ENCODE measurements at places on chromosomes 11 and 22. TPM values are rescaled to one million over a fixed set of nuclear protein-coding genes. Genes with fewer than 3 reads are reported as not detected.

GRCh38 chr11:35287344-35287890 is 131.9 kb downstream of the SLC1A2 start:
- DNase-seq: no peak

GRCh38 chr22:19082793-19083192 is 39.4 kb downstream of the DGCR2 start:
- DNase-seq: no peak

- DNase-seq: no peak
Measured at GRCh38 chr22:22159384-22159783, 85.2 kb upstream of the VPREB1 start.

GRCh38 chr11:11267312-11267711 is 85.7 kb downstream of the CSNK2A3 start:
- DNase-seq: no peak

- no peak for DNase-seq
Measured at GRCh38 chr22:48037618-48038017, 1275.2 kb downstream of the TBC1D22A start.

GRCh38 chr11:16098526-16099205 is 257.7 kb downstream of the SOX6 start:
- DNase-seq: no peak

- no peak for DNase-seq
Measured at GRCh38 chr11:35515224-35515623, 10.2 kb downstream of the PAMR1 start.

DNA sequence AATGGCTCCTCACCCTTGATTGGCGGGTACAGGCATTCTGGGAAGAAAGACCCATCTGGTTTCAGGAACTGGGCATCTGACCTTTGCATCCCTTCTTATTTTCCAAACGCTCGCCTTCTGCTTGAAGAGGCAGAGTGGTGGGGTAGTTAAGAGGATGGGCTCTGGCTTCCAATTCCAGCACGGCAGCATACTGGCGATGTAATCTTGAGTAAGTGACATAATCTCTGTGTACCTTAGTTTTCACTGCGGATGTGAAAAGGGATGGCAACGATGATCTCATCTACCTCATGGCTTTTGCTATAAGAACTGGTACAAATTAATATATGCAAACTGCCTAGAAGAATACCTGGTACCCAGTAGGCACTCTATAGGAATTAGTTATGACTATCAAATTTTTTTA is 10.0 kb upstream of the TIMP3 start:
- no peak for DNase-seq

GRCh38 chr11:73218106-73218829 is at the start of gene P2RY2:
Gene P2RY2 (plus strand): TSS chr11:73218281. CDS start chr11:73234160, 15,879 bp downstream.
- DNase-seq: peak; percentile 28

- no peak for DNase-seq
Measured at GRCh38 chr22:48949375-48950149, 878.1 kb downstream of the BRD1 start.

DNA sequence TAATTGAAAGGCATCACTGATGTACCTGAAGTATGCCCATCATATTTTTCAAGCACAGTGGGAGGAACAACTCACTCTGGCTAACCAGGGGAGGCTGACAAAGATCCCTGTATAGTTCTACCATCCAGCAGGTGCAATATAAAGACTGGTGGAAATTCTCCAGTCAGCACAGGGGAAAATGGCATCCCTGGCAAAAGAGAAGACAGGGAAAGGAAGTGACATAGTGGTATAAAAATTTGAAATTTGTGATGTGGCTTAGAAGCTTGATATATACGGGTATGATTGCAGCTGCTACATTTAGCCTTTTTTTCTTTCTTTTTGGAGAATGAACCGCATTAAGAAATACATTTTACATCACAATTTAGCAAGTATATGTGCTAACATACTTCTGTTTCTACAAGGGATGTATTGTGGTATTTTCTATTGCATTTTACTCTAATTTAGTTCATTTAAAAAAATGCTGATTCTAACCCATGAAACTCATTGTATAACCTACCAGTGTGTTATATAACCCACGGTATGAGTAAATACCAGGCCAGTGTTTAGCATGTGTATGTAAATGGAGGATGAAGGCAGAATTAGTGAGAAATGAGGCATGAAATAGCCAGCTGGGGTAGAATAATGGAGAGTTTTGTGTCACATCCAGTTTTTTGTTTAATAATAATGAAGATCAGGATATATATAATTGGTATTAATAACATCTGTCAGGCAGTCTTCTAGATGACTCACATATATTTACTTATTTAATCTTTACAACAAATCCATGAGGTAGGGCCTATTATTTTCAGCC is 186.1 kb downstream of the ARHGAP42 start:
- no peak for DNase-seq

- DNase-seq: no peak
Measured at GRCh38 chr11:56273854-56274253, at the start of gene OR5T1. Gene OR5T1 (plus strand): TSS chr11:56274154. CDS start chr11:56275639, 1,485 bp downstream.

DNA sequence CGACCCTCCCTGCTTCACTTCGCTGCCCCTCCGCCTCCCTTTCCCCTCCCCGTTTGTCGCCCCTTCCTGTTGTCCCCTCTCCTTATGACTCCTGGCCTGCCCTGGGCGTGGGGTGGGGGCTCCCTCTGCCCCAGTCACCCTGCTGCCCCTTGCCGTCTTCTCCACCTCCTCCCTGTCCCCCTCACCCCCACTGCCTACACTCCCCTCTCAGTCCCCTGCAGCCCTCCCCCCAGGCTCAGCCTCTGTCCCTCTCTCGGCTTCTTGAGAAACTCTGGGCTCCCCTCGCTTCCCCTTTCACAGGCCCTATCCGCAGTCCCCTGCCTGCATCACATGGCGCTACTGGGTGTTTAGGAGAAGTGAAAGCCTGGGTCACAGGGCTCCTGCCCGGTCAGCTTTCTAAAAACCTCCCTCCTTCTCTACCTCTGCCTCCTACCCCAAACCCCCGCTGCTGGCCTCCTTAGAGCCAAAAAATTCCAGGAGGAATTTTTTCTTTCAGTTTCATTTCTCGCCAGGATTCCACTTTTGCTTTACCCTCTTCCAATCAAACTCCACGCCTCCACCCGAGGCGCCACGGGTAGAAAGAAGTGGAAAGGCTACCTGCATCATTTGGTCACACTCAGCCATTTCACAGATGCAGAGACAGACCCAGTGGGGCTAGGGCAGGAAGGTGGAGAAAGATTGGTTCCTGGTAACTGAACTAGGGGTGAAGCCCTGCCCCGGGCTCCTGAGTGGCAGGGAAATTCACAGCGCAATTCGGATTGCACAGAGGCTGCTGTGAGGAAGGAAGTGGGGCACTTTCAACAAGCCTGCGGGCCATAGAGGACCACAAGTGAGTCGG is at the start of gene SLC15A3:
Gene SLC15A3, minus strand, starts transcription at position 273 of the 838 bp plus-strand sequence. CDS start 625 bp downstream, outside the sequence.
- DNase-seq: no peak

- no peak for DNase-seq
Measured at GRCh38 chr11:44598831-44599230, 33.4 kb downstream of the CD82 start.

GRCh38 chr22:40043081-40043480 is 48.3 kb downstream of the FAM83F start:
- no peak for DNase-seq

- peak; percentile 32 for DNase-seq
Measured at GRCh38 chr22:30605449-30606110, 1.4 kb upstream of the TCN2 start.

DNA sequence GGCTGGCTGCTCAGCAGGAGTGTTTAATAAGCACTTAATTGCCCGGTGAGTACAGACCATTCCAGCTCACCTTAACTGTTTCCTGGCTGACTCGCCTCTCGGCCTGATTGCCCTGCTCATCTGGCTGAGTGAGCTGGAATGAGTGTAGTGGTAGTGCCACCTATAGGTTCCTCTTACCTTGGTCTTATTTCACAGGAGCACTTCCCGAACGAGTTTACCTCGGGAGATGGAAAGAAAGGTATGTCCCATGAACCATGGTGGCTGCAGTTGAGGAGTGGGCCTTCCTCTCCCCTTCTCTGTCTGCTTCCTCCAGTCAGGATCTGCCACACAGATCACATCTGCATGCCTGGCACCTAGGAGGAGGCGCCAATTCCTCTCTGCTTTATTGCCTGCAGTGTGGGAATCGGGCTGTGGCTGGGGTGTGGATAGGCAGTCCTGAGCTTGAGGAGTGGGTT is 26.7 kb downstream of the UPB1 start:
- DNase-seq: peak; percentile 28

The FXYD6 gene
- total RNA-seq: not detected

The ACR gene
- not detected for total RNA-seq

The ARL2 gene
- 67.3 TPM for total RNA-seq

The GLB1L2 gene
- total RNA-seq: 8.9 TPM

The POU2AF3 gene
- total RNA-seq: 0.39 TPM

The PPP6R2 gene
- total RNA-seq: 46.0 TPM
